ENCODE measurements at places on chromosomes 11 and 22. TPM values are rescaled to one million over a fixed set of nuclear protein-coding genes. Genes with fewer than 3 reads are reported as not detected.

Gene GAL3ST1
- polyA plus RNA-seq, result 19.5 TPM

Gene SCGB1A1
- not detected for polyA plus RNA-seq

Gene CLDN5
- polyA plus RNA-seq, result 12.4 TPM

Gene TRIM49C
- polyA plus RNA-seq, result not detected

Gene CARD16
- 25.6 TPM for polyA plus RNA-seq

Gene CABP7
- 5.2 TPM for polyA plus RNA-seq

Gene ABTB2
- polyA plus RNA-seq, result 1.3 TPM

Gene OR56A1
- 0.01 TPM for polyA plus RNA-seq

Gene ACTN3
- polyA plus RNA-seq, result 0.22 TPM

Gene CRYBA4
- polyA plus RNA-seq, result 0.06 TPM

Gene KRTAP5-8
- 0.09 TPM for polyA plus RNA-seq

Gene MLC1
- 0.57 TPM for polyA plus RNA-seq

Gene HIC2
- polyA plus RNA-seq, result 24.4 TPM

Gene ST14
- polyA plus RNA-seq, result 164 TPM

Gene C22orf15
- polyA plus RNA-seq, result 0.43 TPM

Gene SPINDOC
- 21.9 TPM for polyA plus RNA-seq

Gene CRYBB2
- polyA plus RNA-seq, result 0.12 TPM

Gene OR51B4
- 0.07 TPM for polyA plus RNA-seq

Gene MPPED2
- 7.0 TPM for polyA plus RNA-seq

Gene RBX1
- 44.9 TPM for polyA plus RNA-seq

Gene DUSP8
- 16.9 TPM for polyA plus RNA-seq

Gene NUP98
- 54.8 TPM for polyA plus RNA-seq

Gene SMC1B
- polyA plus RNA-seq, result 0.27 TPM

Gene VPS51
- polyA plus RNA-seq, result 102 TPM

Gene RIMBP3B
- polyA plus RNA-seq, result 0.06 TPM

Measured in large intestine (tissue), 12 donors.